T-cell (primary cell): ENCODE measurements at places on chromosomes 11 and 22.

- DNase-seq: no peak
Observed at GRCh38 chr11:16402654-16403447, 46.5 kb upstream of the SOX6 start.

DNA sequence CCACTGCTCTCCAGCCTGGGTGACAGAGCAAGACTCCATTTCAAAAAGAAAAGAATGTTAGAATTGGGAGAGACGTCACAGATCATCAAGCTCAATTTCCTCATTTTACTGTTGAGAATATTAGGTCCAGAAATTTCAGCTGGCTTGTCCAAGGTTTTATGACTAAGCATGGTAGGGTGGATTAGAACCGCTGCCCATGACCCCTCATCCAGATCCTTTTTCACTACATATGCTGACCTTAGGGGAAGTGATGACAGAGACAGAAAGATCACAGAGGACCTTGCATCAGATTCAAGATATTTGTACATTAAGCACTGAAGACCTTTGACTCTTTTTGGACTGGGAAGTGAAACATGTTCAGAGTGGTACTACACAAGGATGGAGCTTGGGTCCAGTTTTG, 134.5 kb downstream of the ADAMTS15 start:
- no peak for DNase-seq

GRCh38 chr11:69241075-69241740, 52.7 kb upstream of the MYEOV start:
- no peak for DNase-seq

DNA sequence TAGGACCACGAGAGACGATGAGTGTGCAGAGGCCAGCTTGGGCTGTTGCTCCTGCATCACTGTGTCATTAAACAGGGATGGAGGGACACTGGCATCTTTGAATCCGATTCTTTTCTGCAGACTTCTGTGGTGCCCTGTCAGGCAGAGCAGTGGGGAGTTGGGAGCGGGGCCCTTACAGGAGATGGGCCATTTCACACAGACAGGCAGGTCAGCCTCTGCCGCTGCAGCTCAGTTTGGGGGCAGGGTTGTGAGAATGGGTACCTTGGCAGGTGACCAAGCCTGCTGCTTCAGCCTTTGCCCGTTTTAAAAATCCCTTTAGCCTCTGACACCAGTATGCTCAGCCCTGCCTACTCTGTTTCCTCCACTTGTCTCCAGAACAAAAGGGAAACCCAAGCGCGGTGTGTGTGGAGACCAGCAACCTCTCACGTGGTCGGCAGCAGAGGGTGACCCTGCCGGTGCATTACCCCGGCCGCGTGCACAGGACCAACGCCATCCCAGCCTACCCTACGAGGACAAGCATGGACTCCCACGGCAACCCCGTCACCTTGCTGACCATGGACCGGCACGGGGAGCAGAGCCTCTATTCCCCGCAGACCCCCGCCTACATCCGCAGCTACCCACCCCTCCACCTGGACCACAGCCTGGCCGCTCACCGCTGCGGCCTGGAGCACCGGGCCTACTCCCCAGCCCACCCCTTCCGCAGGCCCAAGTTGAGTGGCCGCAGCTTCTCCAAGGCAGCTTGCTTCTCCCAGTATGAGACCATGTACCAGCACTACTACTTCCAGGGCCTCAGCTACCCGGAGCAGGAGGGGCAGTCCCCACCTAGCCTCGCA, 12.6 kb downstream of the C22orf31 start:
- no peak for DNase-seq

DNA sequence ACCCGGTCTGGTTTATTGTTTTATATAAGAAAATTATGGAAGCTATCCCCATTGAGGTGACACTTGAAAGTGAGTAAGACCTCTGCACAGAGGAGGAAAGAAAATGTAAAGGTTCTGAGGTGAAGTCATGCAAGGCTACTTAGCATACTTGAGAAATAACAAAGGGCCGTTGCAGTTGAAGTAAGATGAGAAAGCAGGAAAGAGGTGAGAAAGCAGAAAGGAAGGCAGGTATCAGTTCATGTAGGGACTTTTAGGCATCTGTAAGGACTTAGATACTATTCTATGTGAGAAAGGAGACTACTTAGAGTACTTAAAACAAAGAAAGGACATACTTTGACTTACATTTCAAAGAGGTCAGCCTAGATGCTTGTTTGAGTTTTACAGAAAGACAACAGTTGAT, 84.7 kb downstream of the CASP12 start:
- no peak for DNase-seq

- DNase-seq: no peak
Observed at GRCh38 chr22:49147171-49147570, 680.5 kb downstream of the BRD1 start.

DNA sequence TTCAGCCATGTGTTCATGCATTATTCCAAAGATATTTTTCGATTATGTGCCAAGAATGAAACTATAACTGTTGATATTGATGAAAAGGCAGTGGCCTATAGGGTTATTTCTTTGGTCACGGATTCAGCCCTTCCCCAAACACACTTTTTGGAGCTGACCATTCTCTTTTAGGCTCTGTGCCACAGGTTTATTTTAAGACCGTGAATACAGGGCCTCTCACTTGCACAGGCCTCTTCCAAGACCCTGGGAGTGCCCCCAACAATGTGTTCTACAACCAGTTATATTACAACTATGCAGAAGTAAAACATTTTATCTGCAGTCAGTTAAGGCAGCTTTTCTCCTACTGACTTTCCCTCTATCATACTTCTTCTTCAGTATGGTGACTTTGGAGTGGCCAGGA, 104.6 kb downstream of the ALX4 start:
- DNase-seq: no peak

GRCh38 chr11:3807909-3808860, at the start of gene PGAP2:
TSS of gene PGAP2 (plus strand) at chr11:3808560. CDS start at chr11:3811260, 2,700 bp downstream.
- peak; percentile 37 for DNase-seq

- DNase-seq: no peak
Observed at GRCh38 chr22:38776086-38776485, 17.9 kb downstream of the DNAL4 start.
